ENCODE measurements at places on chromosomes 7 and 10.

DNA sequence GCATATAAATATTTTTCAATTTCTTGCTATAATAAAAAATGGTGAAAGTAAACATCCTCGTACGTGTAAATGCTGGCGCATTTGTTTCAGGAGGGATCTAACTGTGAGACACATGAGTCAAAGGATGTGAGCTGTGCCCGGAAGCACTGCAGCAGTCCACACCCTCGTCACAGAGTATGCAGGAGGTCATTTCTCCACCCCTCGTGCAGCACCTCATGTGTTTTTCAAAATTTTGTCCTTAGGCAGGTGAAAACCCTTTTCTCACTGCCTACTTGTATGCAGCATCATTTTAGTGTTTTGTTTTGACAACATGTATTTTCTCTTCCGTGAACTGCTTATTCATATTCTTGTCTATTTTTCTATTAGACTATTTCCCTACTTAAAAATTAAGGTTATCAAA, 162.7 kb downstream of the AVL9 start:
- DNase-seq, result no peak

DNA sequence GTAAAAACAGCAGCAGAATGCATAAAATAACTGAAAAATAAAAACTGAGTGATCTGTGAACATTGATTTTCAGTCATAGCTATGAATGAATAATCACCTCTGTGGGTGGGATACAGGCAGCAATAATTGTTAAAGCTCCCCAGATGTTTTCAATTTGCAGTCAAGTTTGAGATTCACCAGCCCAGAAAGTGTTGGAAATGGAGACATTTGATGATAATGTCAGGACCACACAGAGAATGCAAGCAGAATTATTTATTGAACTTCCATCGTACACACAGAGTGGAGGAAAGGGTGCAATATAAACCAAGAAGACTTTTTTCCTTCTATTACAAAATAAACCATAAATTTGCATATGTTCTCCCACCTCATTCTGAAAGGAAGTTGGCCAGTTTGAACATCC, 601.7 kb downstream of the ANKRD7 start:
- no peak for DNase-seq

- no peak for DNase-seq
Measured at GRCh38 chr10:72243822-72244437, 27.9 kb upstream of the ASCC1 start.

DNA sequence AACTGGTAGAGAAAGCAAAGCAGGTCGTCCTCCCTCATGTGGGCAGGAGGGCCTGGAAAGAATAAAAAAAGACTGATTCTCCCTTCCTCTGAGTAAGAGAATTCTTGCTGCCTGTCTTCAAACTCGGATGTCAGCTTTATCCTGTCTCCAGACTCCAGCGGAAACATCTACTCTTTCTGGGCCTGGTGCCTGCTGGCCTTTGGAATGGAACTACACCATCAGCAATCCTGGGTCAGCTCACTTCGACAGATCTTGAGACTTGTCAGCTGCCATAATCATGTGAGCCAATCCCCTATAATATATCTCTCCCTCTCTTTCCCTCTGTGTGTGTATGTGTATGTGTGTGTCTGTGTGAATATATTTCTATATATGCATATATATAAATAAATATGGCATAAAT, 411.0 kb upstream of the DPP6 start:
- no peak for DNase-seq

GRCh38 chr10:70418229-70418628, 14.3 kb downstream of the EIF4EBP2 start:
- DNase-seq, result no peak

GRCh38 chr10:13340626-13341376, 7.3 kb downstream of the SEPHS1 start:
- no peak for DNase-seq

DNA sequence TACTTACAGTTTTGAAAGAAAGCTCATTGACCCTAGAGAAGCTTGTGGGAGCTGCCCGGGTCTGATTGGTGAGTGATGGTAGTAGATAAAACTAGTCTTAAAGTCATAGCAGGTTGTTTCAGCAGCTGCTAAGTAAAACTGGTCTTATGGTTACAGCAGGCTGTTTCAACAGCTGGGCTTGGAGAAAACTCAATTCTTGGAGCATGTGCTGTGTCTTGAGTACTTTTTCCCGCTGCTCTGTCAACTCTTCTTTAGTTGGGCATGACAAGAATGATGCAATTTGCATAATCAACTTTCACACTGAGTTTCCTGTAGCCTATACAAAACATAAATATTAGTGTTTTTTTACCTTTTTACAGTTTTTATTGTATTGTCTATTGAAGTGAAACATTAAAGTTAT, 707.9 kb downstream of the AUTS2 start:
- no peak for DNase-seq

GRCh38 chr7:33888166-33888565, 17.2 kb upstream of the BMPER start:
- DNase-seq, result no peak

GRCh38 chr10:108410236-108410635, 1245.7 kb upstream of the SORCS1 start:
- no peak for DNase-seq

DNA sequence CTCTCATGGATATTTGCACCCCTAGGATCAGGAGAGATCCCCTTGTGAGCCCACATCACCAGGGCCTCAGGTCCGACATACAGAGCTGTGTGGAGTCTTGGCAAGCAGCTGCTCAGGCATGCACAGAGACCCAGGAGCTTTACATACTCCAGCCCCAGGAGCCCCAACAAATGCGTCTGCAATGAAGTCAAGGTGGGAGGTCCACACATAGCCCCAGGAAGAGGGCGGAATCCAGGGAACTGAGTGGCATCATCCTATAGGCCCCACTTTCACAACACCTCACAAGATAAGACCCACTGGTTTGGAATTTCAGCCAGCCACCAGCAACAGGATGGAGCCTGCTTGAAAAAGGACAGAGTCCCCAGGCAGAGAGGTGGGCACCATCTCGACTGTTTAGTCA, 106.7 kb downstream of the LSMEM1 start:
- no peak for DNase-seq

- DNase-seq, result no peak
Measured at GRCh38 chr7:128362670-128363069, 1.2 kb upstream of the PRRT4 start.

DNA sequence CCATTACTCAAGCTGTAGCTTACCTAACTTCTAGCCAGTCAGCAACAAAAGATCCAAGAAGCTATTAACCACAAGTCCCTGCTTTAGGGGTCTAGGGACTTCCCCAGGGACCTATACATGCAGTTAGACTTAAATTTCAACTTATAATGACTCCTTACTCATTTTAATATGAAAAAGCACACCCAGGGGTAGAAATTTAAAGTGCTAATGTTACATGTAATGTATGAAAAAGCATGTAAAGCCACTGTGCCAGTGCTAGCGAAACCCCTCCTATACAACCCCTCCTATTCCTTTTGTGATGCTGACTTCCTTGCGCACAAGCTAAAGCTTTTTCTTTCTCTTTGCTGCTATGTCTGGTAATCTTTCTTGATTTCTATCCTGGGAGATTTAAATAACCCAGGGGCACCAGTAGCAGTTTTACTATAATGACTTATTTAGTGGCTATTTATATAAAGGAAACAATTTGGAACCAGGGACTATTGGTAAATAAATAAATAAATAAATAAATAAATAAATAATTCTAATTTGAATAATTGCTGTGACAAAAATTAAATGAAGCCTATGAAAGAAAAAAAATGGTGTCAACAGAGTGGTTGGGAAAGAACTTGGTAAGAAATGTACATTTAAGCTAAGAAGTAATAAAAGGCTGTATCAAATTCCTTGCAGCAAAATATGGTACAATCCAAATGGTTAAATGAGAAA, 110.5 kb upstream of the MAGI2 start:
- no peak for DNase-seq

- DNase-seq, result no peak
Measured at GRCh38 chr7:72310301-72310700, 101.8 kb downstream of the CALN1 start.

GRCh38 chr10:34094961-34095360, 720.1 kb downstream of the PARD3 start:
- no peak for DNase-seq

GRCh38 chr7:42107484-42108240, 129.3 kb downstream of the GLI3 start:
- DNase-seq, result no peak

DNA sequence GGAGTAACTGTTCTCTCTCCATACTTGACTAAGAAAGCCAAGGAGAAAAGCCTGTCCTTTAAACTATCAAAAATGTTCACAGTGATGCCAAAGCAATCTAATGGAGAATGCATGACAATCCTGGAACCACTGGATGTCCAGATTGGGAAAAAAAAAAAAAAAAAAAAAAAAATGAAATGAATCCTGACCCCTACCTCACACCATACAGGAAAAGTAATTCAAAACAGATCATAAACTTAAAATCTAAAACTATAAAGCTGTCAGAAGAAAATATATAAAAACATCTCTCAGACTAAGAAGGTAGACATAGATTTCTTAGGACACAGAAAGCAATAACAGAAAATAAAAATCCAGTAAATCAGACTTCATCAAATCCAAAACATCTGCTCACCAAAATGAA, 18.4 kb downstream of the FBXW4 start:
- no peak for DNase-seq

DNA sequence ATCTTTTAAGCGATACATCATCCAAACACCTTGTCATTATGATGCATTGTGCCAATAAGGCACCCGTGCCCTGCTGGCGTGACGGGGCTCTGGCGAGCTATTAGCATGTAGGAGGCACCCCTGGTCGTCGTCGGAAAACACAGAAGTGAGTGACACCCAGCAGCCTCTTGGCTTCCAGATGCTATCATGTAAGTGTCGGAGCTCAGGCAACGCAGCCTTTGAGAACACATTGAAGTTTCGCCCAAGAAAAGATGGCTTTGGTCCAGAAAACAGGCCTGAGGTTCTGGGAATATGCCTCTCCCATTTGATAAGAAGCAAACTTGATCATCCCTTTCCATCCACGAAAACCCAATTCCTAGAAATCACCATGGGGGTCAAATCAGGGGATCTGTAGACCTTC, 555.3 kb downstream of the GALNT17 start:
- no peak for DNase-seq

GRCh38 chr10:127976286-127976685, 69.4 kb downstream of the PTPRE start:
- DNase-seq, result no peak

- DNase-seq, result no peak
Measured at GRCh38 chr10:87660484-87661133, 931 bp downstream of the PAPSS2 start.

DNA sequence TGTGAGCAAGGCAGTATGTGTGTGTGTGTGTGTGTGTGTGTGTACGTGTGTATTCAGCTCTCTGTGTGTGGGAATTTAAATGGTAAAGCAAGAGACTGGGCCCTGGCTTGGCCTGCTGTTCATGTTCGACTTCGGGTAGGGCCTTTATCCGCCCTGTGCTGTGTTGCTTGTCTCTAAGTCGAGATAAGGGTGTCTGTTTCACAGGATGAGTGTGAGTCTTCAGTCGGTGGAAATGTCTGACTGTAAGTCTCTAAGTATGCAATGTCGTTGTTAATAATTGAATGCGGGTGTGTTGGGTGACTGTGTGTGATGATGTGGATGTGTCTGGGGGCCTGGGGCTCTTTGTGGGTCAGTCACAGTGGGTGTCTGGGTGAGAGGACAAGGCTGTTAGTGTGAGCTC, 34.8 kb downstream of the HIF1AN start:
- DNase-seq, result no peak

GRCh38 chr10:72353965-72354355, 759 bp downstream of the DNAJB12 start:
- no peak for DNase-seq

DNA sequence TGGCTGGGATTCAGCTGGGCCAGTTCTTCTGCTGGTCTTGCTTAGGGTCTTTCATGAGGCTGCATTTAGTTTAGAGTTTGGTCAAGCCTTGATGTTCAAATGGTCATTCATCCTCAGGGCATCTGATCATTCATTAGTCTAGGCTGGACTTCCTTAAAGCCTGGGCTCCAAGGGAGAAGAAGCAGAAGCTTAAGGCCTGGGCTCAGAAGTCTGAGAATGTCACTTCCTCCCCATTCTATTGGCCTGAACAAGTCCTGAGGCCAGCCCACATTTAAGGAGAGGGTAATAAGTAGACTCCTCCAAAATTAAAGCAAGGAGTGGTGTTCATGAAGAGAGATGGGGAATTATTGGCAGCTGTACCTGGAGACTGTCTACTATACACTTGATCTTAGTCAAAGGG, 193.2 kb upstream of the HABP2 start:
- no peak for DNase-seq
